Astrocyte of the spinal cord (primary cell): ENCODE measurements at places on chromosomes 13 and 19.
A peak's percentile ranks its signal among the peaks of the same experiment; 100 is the strongest.

GRCh38 chr13:112849500-112849899, 119.5 kb upstream of the MCF2L start:
- DNase-seq, result peak; percentile 16

- no peak for DNase-seq
Measured at GRCh38 chr19:32921624-32922023, 50.1 kb downstream of the CEP89 start.

DNA sequence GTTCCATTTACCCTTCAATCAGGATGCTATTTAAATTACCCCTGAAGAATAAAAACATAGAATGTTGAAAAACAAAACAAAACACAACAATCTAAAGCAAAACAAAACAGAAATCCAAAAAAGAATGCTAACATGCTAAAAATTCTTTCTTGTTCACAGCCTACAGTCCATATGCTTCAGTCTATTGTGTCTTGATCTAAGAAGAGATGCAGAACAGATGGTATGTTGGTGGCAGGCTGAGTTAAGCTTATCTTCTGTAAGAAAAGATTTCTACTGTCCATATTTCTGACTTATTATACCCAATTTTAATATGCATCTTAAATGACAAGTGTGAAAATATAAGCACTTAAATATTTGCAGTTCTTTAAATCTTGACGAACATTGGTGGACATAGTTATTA, 356.1 kb upstream of the SLITRK1 start:
- no peak for DNase-seq

- no peak for DNase-seq
Measured at GRCh38 chr19:47407417-47407774, 11.9 kb downstream of the MEIS3 start.

DNA sequence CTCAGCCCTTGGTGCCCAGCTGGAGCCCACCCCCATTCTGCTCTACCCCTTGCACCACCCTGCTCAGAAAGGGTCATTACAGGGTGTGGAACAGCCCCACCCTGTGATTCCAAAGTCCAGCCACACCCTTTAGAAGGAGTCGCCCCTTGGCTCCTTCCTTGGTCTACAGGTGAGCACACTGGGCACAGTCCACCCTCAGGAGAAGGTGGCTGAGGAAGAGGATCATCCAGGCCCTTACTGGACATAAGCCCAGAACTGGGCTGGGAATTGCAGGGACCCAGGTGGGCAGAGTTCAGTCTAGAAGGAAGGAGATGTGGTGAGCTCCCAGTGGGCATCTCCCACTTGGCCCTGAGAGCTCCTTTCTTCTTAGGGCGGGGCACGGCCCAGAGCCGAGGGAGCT, 8.6 kb downstream of the SLC46A3 start:
- no peak for DNase-seq

GRCh38 chr19:56403764-56404704, at the start of gene ZNF583:
ZNF583 (plus strand) TSS chr19:56404332; CDS start chr19:56407115, 2,783 bp downstream.
- DNase-seq, result peak; percentile 98

DNA sequence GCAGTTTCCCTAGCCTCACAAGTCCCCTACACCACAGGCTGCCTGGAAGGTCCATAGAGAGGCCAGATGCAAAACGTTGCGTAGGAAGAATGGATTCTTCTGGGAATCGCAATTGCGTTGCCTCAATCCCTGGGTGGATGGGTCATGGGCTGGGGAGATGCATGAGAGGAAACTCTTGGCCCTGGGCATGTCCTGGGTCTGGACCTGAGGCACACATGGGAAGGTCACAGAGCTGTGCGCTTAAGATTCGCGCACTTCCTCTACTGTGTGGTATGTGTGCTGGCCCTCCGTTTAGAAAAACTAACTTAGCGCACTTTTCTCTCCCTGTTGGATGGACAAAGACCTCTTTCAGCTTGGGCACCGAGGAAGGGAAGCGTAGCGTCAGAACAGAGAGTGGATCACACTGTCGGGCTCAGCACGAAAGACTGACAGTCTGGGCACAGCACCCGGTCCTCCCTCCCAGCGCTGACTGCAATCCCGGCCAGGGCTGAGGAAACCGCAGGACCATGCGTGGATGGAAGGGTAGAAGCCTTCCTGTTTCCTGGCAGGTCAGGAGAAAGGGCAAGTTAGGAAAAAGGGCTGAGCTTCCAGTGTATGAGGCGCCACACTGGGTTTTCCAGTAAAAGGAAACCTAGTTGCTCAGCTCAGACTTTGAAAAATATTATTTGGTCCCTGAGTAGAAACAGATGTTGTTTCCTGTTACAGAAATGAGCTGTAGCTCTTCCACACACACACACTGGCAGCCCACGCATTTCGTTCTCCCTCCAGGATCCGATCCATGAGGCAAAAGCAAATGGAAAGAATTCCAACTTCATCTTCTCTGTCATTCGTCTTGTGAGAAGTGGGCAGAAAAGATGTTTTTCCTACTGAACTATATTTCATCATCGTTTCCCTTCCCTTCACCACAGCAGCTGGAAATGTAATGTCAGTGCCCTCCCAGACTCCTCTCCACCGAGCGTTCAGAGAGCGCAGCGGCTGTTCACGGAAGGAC, 86.0 kb downstream of the ING1 start:
- peak; percentile 66 for DNase-seq

GRCh38 chr13:78147905-78148304, 229.3 kb upstream of the EDNRB start:
- peak; percentile 78 for DNase-seq

GRCh38 chr13:21069561-21070004, 8.2 kb upstream of the LATS2 start:
- DNase-seq, result peak; percentile 92

DNA sequence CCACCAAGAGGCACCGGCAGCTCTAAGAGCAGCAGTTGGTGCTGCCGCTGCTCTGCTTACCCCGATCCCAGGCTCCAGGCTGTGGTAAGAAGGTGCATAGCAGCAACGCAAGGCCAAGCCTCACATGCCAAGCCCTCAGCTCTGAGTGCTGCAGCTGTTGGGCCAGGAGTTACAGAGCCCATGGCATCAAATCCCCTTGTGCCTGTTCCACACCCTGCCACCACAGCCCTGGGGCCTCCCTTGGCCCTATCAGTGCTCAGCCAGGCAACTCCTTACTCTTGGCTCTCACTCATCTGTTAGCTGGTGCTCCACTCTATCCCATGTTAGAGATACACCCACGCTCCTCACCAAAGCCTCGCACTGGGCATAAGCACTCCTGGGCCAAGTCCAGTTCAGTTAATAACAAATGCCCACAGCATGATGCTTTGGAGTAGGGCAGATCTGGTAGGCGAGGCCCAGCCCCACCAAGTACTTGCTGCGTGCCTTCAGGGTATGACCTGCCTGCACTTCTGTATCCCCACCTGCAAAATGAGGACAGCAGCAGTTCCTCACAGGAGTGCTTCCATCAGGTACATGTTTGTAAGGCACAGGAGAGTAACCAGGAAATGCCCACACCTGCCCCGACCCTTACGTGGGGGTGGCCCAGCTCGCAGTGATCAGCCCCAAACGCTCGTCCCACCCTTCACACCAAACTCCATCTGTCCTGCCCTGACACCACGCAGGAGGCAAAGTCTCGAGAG, 16.2 kb downstream of the AKAP8L start:
- DNase-seq, result no peak

DNA sequence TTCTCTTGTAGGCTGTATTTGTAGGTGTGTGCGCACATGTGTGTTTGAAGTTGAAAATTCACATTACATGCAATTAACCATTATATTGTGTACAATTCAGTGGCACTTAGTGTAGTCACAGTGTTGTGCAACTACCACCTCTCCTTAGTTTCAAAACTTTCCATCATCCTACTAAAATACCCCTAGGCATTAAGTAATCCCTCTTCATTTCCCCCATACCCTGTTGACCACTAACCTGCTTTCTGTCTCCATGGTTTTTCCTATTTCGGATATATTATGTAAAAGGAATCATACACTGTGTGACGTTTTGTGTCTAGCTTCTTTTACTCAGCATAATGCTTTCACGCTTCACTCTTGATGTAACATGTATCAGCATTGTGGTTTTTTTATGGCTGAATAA, 16.1 kb downstream of the LSM14A start:
- DNase-seq, result no peak

- DNase-seq, result peak; percentile 84
Measured at GRCh38 chr19:19120308-19121231, 17.7 kb downstream of the TMEM161A start.

DNA sequence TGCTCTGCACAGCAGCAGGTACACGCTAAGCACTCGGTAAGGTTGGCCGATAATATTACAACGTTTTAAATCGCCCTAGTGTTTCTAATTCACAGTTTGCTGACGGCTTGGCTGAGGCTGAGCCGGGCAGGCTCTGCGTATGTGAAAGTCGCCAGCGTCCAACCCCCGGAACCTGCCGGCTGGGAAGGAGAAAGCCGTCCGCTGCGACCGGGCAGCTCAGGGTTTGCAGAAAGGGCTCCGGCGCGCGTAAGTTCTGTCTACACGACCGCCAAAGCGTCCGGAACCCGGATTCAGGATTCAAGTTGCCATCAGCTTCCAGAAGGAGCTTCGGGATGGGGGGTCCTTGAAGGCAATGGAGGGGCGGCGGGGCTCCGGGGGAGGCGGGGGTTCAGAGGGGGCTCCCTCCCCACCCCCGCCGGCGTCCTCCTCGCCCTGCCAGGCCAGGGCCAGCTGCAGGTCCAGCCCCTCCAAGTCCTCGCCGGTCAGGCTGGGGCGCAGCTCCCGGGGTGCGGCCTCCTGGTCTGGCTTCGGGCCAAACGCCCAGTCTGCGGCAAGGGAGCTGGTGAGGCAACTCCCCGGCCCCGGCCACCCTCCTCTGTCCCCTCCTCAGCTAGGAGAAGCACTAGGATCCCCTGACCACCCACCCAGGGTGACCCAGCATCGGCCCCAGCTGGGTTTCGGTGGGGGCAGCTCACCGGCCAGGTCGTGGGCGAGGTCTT, 575 bp downstream of the SMIM44 start:
- DNase-seq, result no peak

- DNase-seq, result no peak
Measured at GRCh38 chr19:31355665-31356289, 6.5 kb upstream of the TSHZ3 start.

DNA sequence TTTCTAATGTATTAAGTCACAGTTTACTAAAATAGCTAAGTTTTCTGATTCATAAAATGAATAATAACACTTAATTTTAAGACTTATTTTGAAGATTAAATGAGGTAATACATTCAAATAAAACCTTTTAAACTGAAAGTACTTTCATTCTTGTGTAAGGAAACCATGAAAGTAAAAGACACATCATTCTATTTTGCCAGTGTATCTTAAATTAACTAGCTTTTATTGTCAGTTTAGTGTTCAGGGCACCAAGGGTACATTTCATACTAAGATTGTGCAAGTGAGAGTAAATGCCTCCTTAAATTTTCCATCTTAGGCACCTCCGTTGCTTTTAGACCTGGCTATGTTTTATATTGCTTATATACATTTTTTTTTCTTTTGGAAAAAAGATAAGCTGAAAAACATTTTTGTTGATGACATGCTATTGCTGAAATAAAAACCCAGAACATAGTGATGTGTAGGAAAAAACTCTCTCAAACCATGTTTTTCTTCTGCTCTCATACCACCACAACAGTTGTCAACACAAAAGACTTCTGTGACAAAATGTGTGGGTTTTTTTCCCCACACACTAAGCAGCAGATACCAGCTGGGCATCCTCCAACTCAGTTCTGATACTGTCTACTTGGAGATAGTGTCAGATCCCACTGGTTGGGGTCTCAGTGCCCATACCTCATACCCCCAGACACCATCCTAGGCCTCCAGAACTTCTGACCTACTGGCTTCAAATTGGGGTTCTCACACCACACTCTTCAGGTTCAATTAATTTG, 30.7 kb upstream of the LPAR6 start:
- DNase-seq, result no peak

DNA sequence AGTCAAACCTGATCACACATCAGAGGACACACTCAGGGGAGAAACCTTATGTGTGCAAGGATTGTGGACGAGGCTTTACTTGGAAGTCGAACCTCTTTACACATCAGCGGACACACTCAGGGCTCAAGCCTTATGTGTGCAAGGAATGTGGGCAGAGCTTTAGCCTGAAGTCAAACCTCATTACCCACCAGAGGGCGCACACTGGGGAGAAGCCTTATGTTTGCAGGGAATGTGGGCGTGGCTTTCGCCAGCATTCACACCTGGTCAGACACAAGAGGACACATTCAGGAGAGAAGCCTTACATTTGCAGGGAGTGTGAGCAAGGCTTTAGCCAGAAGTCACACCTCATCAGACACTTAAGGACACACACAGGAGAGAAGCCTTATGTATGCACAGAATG, 8.2 kb upstream of the ZNF527 start:
- no peak for DNase-seq

GRCh38 chr13:40233731-40234195, 432.7 kb downstream of the FOXO1 start:
- no peak for DNase-seq

GRCh38 chr13:74389056-74389455, 254.9 kb upstream of the KLF12 start:
- DNase-seq, result peak; percentile 14

DNA sequence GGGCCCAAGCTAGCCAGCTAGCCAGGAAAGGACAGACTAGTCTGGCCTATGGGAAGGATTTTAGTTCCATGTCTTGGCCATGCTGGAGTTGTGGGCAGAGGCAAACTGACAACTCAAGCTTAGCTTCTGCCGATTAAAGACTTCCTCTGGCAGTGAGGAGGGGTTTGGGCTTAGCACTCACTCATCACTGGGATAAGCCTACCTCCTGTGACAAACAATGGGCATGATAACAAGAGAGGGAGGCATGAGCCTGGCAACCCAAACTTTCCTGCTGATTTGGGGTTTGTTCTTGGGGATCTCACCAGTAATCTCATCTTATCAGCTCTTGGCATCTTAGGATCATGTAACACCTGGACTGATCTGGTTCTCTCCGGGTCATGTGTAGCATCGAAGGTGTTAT, 83.6 kb downstream of the KL start:
- no peak for DNase-seq

DNA sequence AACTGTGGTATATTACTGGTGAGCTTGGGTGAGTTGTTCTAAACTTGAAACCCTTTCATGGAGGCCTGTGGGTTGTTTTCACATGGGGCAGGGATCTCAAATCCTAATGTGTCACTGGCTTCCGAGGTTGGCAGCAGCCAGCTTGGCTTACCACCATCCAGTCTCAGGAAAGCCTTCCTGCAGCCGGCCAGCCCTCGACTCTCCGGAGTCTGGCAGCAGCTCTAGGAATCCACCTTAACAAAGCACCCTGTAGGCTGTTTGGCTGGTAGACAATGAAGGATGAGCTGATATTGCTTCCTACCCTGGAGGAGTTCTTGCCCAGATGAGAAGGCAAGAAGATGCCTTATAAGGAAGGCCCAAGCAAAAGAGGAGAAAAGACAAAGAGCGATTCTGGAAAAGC, 188.3 kb downstream of the KLF12 start:
- peak; percentile 36 for DNase-seq
